ENCODE measurements at places on chromosomes 7 and 10.
A peak's percentile ranks its signal among the peaks of the same experiment; 100 is the strongest.

DNA sequence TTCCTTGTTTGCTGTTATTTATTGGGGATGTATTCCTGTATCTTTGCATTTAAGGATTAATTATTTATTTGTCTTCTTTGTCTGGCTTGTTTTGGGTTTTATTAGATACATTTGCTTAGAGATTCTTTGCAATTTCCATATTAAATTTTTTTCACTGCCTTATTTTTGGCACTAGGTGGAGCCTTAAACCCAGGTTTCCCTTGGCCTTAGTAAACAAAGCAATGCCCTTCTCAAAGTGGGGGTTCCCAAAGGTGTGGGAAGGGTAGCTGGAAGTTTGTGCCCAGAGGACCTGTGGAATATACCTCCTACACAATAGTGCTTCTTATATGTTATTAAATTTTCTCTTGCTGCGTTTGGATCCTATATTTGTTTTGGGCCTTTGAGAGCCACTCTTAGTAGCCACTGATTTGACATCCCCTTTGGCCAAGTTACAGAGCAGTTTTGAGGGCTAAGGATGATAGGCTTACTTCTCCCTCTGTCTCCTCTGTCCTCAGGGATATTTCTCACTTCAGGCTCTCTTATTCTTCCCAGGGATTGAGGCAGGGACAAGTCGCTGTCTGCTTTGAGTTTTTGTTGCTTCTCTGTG, 162.3 kb downstream of the ITGB1 start:
- DNase-seq, result peak; percentile 41

DNA sequence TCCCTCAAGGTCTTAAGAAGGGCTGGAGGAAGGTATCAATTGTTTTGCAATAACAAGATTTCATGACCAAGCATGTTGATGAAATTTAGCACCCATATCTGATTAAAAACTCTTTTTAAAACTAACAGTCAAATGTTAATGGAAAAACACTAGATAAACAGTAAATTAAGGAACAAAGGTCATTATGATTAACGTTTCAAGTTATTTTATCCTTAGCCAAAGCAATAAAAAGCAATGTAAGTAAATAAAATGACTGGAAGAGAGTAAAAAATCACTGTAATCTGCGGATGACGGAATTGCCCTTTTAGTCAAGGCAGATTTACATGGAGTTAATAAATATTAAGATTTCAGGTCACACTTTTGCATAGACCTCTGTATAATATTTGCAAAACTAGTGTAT, 179.5 kb upstream of the KLF6 start:
- no peak for DNase-seq

DNA sequence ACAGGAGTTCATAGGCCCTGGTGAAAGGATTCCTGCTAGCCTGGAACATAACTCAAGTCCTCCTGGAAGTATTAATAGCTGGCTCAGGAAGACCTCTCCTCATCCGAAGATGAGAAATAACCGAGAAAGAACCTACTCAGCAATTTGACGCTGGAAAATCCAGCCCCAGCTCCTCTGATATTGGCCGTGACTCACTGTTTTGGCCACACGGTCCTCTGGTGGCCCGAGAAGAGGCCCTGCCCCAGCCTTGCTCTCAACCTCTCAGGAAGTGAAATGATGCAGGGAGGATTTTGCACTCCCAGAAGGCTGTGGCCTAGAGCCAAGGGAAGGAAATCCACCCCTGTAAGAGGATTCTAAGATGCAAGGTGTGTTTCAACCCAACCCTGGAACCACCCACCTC, 121.6 kb downstream of the MTPAP start:
- DNase-seq, result no peak

DNA sequence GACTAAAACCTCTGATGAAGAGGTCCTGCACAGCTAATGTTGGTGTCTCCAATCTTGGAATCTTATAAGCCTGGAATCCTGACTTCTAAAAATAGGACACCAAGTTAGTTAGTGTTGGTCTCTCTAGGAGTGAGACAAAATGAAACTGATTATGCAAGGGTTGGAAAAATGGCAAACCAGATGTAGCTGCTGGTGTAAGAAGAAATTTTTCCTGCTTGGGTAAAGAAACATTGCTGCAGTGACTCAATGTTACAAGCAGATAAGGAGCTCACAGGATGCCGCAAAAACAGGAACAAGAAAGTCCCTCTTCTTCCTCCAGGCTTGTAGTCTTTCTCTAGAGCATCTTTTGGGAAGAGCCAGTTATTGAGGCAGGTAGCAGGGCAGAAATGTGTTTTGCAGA, 449.0 kb downstream of the ETV1 start:
- DNase-seq, result no peak

DNA sequence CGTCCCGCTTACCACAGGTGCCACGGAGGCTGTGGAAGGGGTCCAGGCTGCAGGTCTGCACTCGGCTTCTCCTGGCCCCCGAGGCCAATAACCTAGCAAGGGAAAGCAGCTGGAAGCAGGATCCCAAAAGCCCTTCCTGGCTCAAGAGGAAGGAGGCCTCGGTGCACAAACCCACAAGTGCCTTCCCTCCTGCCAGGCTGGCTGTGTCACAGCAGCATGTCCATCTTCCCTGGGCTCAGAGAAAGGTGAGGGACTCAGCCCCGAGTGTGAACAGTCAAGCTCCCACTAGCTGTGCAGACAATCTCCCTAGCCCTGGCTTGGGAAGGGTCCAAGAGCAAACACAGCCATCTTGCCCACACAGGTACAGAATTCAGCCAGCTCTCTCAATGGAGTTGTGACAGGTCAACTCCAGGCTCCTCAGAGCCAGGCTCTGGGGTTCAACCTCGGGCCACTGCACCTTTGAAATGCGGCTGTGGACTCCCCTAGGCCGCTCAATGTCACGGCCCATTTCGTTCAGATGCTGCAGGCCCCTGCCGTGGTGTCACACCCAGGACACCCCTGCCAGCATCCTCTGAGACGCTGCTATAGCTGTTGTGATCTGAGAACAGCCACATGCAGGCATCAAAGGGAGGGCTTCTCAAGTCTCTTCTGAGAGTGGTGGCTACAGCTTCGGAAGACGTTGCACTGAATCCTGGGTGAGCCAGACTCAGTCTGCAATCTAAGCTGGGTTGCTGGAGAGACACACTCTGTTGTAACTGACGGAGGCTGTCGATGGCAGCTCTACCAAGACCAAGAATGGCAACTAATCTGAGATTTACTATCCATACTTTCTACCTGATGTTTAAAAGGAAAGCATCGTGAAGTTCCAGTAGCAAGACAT, 137.9 kb downstream of the DIP2C start:
- no peak for DNase-seq

DNA sequence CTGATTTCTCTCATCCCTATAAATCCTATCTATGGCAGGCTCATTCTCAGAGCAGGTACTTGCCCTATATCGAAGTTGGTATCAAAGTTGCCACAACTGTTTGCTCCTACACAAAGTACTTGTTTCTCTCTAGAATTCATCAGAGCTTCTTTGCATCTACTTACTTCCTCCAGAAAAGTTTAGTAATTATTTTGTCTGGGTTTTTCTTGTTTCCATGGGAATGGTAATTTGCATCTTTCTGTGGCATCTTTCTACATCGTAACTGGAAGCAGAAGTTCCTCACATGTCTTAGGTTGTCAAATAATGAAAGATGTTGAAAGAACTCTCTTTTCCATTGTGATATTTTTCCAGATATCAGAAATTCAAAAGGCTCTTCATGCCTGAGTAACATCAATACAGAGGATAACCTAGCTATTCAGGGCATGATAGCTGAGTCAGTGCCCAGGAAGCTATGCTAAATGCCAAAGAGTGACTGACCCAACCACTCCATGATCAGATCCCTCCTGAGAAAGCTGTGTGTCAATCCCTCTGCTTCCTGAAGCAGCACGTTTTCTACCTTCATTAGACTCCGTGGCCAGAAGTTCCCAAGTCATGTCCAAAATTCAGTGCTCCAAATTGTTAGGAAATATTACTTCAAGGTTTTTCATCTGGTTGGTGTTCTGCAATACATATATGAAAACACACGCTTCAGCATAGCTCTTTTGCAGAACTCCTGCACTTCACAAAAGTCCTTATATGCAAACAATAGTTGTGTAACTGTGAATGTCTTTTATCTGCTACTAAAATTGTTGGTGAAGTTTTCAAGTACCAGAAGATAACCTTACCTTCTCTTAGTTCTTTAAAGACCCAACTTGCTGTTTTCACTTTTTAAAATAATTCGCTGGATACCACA, 216.5 kb downstream of the VTI1A start:
- no peak for DNase-seq

DNA sequence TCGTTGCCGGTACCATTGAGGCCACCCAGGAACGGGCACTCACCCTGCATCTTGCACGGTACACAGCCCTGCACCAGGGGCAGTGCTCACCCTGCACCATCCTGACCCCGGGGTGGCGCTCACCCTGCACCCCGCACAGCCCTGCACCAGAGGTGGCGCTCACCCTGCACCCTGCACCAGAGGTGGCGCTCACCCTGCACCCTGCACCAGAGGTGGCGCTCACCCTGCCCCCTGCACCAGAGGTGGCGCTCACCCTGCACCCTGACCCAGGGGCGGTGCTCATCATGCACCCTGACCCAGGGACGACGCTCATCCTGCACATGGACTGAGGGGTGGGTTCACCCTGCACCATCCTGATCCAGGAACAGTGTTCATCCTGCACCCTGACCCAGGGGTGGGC, 6.4 kb downstream of the TUBGCP2 start:
- no peak for DNase-seq

DNA sequence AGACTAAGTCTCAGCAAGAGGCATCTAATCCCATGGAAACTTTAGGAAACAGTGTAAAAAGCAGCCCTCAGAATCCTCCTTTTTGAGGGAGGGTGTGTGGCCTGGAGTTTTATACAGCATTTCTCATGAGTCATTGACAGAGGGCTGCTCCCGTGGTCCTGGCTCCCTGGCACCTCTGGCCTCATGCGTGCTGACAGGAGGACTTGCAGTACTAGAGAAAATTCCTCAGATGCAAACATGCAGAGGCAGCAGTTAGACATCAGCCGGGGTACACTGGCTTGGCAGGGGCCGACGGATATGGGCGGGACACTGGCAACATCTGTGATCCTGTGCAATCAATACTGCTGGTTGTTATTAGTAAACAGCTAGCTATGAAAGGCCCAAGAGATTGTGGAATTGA, 925.1 kb upstream of the CELF2 start:
- peak; percentile 71 for DNase-seq

GRCh38 chr7:11449316-11449715, 382.7 kb downstream of the THSD7A start:
- no peak for DNase-seq

DNA sequence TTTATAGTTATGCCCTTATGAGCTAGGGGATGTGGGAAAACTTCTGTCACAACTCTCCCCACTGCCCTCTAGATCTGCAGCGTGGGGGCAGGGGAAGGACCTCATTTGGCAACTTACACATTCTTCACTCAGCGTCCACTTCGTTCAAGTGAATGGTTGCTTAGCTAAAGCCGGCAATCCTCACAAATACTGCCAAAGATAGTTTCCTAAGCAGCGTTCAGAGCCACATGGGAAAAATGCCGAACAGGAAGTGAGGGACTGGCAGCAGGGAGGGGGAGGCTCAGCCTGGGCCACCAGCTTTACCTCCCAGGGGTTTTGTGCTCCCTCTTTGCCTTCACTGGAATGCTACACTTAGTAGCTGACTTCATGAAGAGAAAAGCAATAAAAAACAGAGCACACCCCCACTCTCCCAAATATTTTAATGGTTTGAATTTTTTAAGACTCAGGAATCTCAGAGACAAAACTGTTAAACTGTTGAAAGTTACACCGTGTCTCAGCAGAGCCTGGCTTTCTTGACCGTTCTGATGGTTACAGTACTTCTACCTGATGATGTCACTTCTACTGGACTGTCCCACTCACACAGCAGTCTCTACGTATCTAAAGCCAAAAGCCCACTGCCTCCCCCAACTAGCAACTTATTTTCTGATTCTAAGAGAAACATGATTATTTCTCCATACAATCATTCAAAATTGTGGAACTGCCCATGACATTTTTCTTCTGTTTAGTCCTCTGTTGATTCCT, 10.4 kb downstream of the GRM3 start:
- DNase-seq, result peak; percentile 12

DNA sequence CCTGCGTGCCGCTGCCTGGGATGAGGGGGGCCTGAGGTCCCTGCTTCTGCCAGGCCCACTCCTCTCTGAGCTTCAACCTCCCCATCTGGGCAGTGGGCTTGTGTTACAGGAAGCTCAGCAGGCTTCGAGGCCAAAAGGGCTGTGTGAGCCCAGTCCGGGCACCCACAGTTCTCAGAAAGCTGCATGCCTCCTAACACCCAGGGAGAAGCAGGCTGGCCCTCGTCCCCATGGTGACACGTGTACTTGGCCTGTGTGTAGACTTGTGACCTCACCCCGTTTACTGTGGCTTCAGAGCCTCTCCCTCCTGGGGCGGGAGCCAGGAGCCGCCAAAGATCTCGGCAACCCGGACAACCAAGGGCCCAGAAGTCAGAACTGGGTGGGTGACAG, 2.2 kb upstream of the GRIFIN start:
- DNase-seq, result no peak

- no peak for DNase-seq
These were observed 25.1 kb downstream of the SEPTIN7 start for GRCh38 chr7:35825974-35826373.

DNA sequence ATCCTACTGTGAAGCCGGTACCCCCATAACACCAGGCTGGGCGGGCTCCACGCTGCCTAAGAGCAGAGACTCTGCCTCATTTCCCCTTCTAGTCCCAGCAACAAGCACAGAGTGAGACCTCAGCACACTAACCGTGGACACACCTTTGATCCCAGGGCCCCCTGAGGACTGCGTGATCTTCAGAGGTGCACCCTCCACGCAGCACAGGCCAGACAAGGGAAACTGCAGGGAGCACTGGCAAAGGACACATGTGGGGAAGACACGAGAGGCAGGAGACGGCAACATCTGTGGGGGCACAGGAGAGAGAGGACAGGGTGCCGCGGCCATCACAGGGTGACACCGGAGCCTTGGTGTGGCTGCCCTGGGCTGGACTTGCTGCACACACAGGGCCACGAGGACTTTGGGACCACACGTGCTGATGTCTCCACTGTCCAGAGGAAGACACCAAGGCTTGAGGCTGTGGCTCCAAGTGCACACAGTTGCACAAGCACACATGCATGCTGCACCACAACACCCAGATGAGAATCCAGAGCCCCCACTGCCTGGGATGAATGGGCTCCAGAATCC, 128.8 kb downstream of the PTPRN2 start:
- DNase-seq, result no peak

- no peak for DNase-seq
These were observed 95.4 kb upstream of the HABP2 start for GRCh38 chr10:113457408-113457807.

GRCh38 chr10:501596-501995, 187.9 kb downstream of the DIP2C start:
- DNase-seq, result no peak

- DNase-seq, result no peak
These were observed 1.9 kb upstream of the BHLHA15 start for GRCh38 chr7:98209166-98209920.

Data from eye (tissue), 1 donor.